GM12878 (cell line): ENCODE measurements at places on chromosomes 16 and 17. TPM values are rescaled to one million over a fixed set of nuclear protein-coding genes. Genes with fewer than 3 reads are reported as not detected.

DNA sequence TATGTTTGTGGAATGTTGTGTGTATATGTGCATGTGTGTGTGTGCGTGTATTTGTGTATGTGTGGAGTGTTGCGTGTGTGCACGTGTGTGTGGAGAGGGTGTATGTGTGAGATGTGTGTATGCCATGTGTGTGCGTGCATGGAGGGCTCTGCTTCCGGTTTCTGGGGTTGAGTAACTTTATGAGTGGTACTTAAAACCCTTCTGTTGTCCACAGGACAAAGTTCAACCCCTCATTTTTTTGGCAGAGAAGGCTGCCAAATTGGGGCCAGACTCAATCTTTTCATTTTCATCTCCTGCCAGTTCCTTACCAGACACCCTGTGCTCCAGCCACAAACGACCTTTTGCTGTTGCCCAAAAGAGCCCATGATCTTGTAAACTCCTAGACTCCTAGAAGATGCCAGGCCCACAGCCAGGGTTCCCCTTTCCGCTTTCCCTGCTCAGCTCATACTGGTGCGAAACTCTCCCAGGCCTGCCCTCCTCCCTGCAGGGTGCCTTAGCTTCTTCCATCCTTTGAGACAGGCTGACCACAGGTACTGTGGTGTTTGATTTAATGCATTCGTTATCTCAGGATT lies 100.2 kb downstream of the CMIP start:
- no peak for DNase-seq

GRCh38 chr16:20969386-20969785 lies 68.8 kb downstream of the LYRM1 start:
- DNase-seq: no peak

SERPINF2 gene
- 0.21 and 0.40 TPM in 2 replicates for total RNA-seq

- no peak for DNase-seq
Measured at GRCh38 chr17:40832840-40833239, 10.4 kb upstream of the KRT10 start.

DNA sequence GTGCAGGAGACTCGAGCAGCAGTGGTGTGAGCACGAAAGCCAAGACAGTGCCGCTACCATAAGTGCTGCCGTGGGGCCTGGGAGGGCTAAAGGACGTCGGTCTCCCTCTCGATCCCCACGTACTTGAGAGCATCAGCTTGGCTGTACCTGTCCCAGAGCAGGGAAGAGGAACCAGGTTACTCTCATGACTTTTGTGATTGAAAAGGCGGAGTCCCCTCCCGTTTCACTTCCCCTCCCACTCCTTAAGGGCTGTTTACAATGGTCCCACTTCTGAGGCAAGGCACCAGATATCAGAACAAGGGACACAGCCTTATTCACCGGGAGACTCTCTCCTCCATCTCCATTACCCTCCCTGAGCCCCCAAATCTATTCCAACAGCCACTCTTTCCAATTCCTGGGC lies 20.1 kb downstream of the CNTNAP1 start:
- no peak for DNase-seq

HS3ST3A1 gene
- 0.21 TPM in 1 of 2 replicates, not detected in the other for total RNA-seq
